Astrocyte of the hippocampus (primary cell): ENCODE measurements at places on chromosomes 4 and X.
A peak's percentile ranks its signal among the peaks of the same experiment; 100 is the strongest.

DNA sequence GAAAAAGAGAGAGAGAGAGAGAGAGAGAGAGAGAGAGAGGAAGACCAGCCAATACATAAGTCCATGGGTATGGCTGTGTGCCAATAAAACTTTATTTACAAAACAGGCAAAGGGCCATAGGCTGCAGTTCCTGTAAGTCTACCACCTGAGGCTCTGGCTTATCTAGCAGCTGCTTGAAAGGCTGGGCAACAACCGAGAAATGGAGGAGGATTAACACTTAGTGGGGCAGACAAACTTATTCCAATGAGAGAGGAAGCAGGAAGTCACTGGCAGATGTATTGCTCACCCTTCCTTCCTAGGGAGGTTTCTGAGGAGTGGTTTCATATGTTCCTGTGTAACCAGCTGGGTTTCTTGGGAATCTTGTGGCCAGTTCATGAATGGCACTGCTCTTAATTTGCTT, 4.7 kb upstream of the GPR143 start:
- DNase-seq: no peak

GRCh38 chrX:124217304-124218251, 114.9 kb upstream of the TEX13D start:
- DNase-seq: peak; percentile 40

DNA sequence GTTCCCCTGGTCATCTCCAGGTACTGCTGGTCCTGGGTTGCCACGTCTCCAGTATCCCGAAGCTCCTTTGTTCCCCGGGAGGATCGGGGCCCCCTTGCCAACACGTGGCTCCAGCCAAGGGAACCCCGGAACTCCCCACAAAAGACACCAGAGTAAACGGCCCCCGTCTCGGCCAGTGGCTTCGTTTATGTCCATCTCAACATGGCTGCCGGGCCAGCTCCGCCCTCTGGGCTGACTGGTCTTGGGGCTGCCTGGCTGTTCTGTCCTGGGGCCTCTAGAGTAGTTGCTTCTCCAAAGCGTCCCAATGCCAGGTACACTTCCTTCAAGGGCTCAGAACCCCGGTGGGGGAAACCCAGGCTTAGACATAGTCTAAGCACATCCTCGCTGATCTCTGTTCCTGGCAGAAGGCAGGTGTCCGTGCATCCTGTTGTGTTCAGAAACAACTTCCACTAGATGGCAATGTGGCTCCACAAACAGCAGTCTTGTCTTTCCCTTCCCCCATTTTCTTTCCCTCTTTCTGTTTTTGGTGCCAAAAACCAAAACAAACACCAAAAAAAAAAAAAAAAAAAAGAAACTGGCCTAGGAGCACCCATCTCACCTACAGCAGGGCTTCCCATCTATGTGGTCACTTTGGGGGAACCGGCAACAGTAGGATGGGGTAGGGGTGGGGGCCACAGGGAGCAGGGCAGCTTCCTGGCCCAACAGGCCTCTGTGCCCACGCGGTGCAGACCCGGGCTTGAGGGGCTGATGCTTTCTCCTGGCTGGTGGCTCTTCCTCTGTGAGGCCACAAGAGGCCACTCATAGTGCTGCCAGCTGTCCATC, 35.3 kb downstream of the NBDY start:
- peak; percentile 90 for DNase-seq

DNA sequence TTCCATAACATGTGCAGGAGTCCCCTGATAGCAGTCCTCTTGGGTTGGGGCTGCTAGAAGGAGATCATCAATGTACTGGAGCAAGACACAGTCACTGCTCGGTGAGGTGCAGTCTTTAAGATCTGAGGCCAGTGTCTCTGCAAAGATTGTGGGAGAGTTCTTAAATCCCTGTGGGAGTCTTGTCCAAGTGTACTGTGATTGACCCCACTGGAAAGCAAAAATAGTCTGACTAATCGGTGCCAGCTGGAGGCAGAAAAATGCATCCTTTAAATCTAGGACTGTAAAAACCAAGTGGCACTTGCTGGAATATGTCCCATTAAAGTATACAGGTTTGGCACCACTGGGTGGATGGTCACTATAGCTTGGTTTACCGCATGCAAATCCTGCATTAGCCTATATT, 31.1 kb downstream of the SULT1E1 start:
- no peak for DNase-seq

GRCh38 chr4:5650040-5650439, 58.3 kb downstream of the EVC2 start:
- no peak for DNase-seq

GRCh38 chrX:150162141-150162540, 201.0 kb upstream of the MAMLD1 start:
- no peak for DNase-seq

GRCh38 chr4:88054229-88054628, 46.8 kb downstream of the PKD2 start:
- DNase-seq: no peak

DNA sequence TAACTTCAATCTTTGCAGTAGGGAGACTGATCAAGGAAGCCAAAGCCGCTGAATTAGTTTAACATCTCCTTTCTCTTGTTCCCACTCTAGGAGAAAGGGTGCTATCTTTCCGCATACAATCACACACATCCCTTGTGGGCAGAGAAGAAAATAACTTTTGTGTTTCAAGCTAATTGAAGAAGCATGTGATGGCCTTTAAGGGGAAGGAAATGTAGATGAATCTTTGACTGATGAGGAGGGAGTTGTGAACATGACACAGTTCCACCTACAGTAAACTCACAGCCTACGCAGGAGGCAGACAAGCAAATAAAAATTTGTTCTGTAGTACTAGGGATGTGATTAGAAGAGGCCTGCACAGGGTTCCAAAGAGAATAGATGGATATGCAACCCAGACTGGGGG, 14.7 kb upstream of the SPATA4 start:
- no peak for DNase-seq

GRCh38 chr4:109166586-109166985, 135.9 kb downstream of the COL25A1 start:
- DNase-seq: no peak

DNA sequence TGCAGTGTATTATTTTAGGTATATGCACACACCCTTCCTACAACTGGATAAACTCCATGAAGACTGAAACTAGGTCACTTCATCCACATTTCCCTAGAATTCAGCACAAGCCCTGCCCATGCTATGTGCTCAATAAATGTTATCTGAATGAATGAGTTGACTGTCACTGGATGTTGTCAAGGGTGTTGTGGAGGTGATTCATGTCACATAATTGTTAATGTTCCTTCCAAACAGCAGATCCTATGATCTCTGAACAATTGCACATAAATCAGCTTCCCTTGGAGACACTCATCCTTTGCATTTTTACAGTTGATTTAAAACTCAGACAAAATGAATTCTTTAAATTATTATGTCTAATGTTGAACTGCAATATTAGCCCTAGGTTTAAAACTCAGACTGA, 154.7 kb downstream of the TSPAN5 start:
- DNase-seq: no peak

DNA sequence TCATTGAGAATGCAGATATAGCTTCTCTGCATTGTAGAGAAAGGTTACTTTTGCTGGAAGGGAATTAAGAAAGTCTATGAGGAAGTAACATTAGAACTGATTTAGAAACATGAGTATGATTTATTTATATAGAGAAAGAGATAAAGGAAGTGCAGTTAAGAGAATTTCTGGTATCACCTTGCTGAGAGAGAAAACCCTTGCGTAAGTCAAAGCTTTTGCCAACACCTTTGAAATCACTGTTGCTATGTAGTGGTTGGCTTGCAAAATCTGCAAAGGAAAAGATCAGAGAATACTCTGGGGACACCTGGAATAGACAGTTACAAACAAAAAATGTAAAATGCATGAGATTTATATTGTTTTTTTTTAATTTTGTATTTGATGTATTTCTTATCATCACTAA, 137.3 kb upstream of the RXFP1 start:
- no peak for DNase-seq

DNA sequence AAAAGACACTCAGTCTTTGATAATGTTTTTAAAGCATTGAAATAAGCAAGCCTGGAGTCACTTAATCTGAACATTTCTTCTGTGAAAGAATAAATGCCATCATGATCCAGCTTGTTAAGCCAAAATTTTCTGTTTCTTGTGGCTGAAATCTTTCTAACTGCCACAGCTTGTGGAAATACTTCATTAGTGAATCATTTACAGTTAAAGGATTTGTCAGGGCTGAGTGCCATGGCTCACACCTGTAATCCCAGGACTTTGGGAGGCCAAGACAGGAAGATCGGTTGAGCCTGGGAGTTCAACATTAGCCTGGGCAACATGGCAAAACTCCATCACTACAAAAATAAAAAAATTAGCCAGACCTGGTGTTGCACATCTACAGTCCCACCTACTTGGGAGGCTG, 93.3 kb upstream of the PDE5A start:
- DNase-seq: peak; percentile 49

DNA sequence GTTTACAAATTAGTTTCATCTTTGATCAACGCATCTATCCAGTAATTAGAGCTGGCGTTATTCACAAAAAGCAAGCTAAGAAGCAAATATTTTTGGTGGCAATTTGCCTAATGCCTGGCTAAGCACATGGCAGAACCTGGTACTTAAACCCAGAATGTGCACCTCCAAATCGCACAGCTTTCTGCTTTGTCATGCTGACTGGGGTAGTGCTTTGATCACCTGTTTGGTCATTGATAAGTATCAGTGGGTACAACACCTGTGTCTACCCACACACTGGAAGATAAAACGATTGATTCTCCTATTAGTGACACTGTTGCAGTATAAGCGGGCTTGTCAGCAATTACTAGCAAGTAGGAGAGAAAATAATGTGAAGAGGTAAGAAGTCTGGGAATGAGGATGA, 1.9 kb downstream of the NUDT6 start:
- no peak for DNase-seq

DNA sequence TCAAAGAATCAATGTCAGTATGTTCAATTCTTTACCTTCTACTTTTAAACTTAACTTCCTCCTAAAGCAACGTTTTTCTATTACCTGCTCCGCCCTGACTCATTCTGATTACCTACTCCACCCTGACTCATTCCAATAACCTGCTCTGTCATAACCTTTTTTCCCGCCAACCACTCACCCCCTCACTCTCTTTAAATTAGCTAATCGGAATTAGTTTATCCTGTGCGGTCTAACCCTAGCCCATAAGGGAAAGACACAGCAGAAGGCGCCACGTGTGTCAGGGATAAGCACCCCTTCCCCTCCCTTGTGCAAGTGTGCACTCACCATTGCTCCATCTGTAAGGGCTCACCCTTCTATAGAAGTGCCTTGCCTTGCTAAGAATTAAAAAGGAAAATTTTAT, 64.4 kb downstream of the EIF4E start:
- no peak for DNase-seq

DNA sequence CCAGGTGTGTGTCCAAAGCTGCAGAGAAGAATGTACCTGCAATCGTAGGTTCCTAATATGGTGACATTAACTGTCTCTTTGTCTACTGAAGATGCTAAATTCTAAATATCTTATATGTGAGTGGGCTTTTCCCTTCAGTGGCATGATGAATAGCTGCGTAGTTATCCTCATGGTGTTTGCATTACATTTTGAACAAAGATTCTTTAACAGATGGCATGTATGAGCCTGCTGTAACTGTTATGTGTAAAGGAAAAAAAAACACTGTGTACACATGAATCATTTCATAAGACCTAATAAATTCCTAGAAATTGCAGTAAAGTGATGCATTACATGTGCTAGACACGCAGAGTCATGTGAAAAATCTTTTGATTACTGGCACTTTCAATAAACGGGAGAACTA, 288.0 kb downstream of the SH2D1A start:
- no peak for DNase-seq

GRCh38 chr4:89099471-89099870, 11.9 kb upstream of the TIGD2 start:
- no peak for DNase-seq

GRCh38 chr4:122614621-122615020, 6.2 kb downstream of the IL21 start:
- DNase-seq: no peak

- no peak for DNase-seq
Measured at GRCh38 chr4:73660808-73661207, 40.6 kb upstream of the RASSF6 start.

GRCh38 chrX:13232484-13232883, 87.4 kb downstream of the ATXN3L start:
- no peak for DNase-seq

DNA sequence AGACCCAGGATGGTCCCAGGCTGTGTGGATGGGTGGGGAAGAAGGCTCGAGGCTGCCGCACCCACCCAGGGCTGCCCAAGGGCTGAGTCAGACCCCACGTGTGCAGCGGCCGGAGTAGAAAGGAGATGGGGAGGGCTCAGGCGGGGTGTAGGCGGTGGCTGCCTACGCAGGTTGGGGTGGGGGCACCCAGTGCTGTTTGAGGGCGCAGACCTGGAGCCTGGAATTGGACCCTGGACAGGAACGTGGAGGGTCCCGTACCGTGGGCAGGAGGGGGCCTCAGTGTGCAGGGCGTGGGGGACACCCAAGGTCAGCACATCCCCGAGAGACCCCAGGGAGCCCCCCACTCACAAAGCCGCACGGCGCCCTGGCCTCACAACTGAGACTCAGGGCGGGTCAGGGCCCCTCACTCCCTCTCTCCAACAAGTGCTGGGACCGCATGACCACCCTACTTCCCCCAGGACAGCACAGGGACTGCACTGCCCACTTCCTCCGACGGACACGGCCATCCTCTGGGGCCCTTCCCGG, 79.9 kb downstream of the FAM53A start:
- DNase-seq: peak; percentile 31

DNA sequence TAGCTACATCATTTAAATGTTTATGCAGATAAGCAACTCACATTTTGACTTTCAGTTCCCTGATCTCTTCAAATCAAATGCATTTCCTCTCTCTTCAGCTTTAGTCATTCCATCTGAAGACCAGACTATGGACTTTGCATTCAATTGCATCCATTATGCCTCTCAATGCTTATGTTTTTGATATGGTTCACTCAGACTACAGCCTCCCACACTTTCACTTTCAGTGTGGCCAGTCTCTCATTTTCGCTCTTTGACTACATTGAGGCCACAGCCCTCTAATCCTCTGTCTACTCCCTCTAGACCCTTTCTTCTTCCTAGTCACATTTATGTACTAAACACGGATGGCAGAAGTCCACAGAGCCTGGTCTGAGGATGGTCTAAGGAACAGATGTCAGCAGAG, 24.5 kb upstream of the VEGFC start:
- no peak for DNase-seq

DNA sequence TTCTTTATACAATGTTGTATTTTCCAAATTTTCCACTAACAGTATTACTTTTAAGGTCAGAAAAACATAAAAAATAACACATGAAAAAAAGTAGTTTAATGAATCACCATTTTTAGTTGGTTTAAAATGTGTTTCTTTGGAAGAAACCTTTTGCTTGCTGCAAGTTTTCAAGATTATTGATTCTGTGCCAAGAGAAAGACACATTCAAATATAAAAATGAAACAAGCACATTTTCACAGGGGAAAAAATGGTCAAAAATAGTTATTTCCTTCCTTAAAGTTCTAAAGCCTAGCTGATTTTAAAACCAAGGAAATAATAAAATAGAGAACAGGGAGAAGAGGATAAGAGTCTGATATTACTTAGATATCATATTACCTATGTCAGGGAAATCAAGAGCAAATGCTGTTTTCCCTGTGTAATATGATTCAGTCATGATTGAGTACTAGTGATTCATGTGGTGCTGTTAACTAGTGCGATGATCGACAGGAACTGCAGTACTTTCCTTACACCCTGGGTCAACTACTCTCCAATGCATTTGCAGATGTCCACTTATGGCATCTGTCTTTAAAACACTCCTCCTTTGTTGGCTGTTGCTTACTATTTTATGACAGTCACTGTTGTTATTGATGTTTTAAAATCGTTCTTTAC, 103.8 kb downstream of the CAMK2D start:
- no peak for DNase-seq
